ENCODE measurements at places on chromosomes 11 and 22.

DNA sequence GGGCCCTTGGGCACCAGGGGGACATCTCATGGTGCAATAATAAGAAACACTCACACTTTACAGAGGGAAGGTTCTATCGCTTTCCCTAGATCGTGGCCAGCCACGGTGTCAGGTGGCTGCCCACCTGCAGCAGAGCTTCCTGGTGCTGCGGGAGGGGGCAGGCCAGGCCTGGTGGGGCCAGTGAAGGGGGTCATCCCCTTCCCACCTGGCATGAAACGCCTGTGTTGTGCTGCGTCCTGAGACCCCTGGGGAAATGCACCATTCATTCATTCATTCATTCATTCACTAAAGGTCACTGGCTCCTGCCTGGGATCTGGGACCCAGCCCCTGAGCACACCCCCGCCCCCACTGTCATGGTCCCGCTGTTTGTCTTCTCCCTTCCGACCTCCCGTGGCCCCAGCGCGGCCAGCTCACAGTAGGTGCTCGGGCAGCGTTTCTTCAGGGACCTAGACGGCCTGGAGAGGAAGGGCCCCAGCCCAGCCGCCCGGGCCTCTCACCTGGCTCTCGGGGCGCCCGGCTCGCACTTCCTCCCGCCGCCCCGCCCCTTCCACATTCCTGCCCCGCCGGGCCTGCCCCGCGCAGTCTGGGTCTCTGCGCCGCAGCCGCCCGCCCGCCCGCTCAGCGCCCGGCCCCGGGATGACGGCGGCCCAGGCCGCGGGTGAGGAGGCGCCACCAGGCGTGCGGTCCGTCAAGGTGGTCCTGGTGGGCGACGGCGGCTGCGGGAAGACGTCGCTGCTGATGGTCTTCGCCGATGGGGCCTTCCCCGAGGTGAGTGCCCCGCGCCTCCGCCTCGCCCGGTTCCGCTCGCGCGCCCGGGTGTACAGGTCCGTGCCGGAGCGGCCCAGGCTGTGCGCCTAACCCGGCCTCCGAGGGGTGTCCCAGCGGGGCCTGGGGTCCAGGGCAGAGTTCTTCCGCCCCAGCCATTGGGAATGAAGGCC is at the start of gene RHOD:
RHOD (plus strand) TSS at position 581 of the 938 bp plus-strand sequence; CDS start at position 637, 56 bp downstream.
- DNase-seq: peak; percentile 16

- DNase-seq: no peak
Measured at GRCh38 chr11:15843309-15843872, 513.0 kb downstream of the SOX6 start.

GRCh38 chr11:250740-251299 is 14.0 kb downstream of the PSMD13 start:
- peak; percentile 77 for DNase-seq

- DNase-seq: no peak
Measured at GRCh38 chr11:31449040-31449439, 60.4 kb downstream of the IMMP1L start.

DNA sequence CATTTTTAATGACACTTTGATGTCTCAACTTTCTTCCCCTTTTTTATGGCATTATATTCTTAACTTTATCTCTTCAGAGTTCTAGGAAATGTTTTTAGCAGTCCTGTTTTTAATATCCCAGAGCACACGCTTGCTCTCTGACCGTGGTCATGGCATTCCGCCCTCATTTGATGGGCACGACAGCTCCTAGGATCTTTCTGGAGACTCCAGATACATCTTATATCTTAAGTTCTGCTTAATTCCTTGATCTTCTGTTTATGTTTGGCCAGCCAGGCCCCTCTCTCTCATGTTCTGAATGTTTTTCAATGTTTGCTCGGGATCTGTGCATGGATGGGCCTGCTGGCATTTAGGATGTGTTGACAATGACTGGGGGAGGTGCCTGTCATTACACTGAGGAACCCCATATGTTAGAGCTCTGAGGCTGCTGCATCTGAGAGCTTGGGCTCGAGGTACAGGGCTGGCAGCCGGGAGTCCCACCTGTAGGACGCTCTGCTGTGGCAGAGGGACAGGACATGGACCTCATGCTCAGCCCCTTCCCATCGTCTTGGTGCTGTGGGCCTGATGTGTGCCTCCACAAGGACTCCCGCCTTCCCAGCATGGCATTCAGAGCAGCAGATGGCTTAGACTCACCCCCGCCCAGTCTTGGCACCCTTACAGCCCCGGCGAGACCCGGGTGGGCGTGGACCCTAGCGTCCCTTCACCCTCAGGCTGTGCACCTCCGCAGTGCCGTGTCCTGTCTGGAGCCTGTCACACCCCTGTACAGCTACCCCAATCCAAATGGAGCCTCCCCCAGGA is 75.0 kb downstream of the CDKN1C start:
- no peak for DNase-seq
